Endothelial cell (in vitro differentiated cells): ENCODE measurements at places on chromosomes 5 and 9.

GRCh38 chr5:173809014-173809413 lies 79.1 kb upstream of the CPEB4 start:
- DNase-seq: no peak

GRCh38 chr9:94213511-94214124 lies 45.5 kb upstream of the ZNF169 start:
- DNase-seq: peak; percentile 72

- no peak for DNase-seq
Observed at GRCh38 chr5:140560227-140560626, 3.0 kb upstream of the SRA1 start.

- DNase-seq: no peak
Observed at GRCh38 chr5:52994266-52994665, 5.1 kb downstream of the ITGA2 start.

DNA sequence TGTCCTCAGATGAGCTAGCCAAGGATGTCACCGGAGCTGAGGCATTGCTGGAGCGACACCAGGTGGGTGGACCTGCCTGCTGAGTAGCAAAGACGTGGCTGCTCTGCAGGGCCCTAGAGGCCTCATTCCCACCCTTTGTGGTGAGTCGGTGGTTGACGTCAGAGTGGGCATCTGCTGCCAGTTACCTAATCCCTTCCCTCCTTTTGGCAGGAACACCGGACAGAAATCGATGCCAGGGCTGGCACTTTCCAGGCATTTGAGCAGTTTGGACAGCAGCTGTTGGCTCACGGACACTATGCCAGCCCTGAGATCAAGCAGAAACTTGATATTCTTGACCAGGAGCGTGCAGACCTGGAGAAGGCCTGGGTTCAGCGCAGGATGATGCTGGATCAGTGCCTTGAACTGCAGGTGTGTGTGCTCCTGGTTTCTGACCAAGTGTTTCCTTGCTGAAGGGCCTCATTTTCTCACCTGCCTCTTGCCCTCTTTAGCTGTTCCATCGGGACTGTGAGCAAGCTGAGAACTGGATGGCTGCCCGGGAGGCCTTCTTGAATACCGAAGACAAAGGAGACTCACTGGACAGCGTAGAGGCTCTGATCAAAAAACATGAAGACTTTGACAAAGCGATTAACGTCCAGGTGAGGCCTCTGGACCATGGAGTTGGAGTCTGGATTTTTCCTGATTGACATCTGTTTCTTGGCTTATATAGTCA lies 48.9 kb downstream of the DYNC2I2 start:
- DNase-seq: no peak

- no peak for DNase-seq
Observed at GRCh38 chr9:129619787-129620668, 873 bp downstream of the C9orf50 start.

DNA sequence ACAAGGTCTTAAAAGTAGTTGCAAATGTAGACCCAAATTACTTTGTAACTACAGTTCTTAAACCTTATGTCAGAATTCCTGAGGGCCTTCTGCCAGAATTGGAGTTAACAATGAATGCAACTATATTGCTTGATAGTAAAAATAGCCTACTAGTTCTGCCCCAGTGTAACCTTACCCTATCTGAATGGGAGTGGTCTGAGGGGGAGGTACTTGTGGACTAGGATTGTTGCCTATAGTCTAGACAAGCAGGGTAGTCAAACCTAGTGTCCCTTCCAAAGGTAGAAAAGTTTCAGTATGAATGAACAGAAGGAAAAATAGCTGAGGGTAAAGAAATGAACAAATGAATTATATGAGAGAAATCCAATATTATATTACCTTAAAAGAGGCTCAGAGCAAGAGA lies 242.2 kb downstream of the PJA2 start:
- no peak for DNase-seq

- no peak for DNase-seq
Observed at GRCh38 chr9:83041771-83042170, 21.2 kb downstream of the RASEF start.
